ENCODE measurements at places on chromosomes 3 and 15.

- DNase-seq: no peak
These were observed 85.1 kb downstream of the LPP start for GRCh38 chr3:188239035-188239434.

DNA sequence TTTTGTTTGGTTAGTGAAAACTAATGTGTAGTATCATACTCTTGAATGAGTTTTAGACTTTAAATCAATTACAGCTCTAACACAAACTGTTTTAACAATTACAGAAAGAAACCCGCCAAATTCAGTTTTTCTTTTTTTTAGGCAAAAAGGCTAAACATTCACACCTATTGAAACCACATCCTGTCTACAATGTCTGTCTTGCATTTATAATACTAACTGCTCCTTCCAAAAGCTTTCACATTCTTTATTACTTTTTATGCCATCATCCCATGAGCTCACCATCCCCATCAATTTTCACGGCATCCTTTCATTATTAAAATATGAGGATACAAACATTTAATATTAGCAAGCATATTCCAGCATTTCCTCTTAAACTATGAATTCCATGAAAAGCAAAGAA is 593.3 kb downstream of the FOXP1 start:
- DNase-seq: no peak

DNA sequence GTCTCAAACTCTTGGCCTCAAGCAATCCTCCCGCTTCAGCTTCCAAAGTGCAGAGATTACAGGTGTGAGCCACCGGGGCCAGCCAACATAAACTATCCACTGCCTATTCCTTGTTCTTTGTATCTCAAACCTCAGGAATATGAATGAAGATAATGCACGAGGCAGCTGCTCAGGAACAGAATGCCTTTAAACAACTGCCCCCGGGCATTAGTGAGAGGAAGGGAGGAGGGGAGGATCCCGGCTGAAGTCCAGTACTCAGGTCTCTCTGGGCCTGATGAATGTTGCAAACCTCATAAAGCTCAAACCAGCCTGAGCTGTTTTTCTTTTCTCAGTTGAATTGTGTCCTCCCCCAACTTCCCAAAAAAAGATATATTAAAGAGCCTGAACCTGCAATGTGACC is 26.9 kb upstream of the MTMR14 start:
- no peak for DNase-seq

GRCh38 chr3:8762607-8763377 is 6.6 kb downstream of the OXTR start:
- no peak for DNase-seq

DNA sequence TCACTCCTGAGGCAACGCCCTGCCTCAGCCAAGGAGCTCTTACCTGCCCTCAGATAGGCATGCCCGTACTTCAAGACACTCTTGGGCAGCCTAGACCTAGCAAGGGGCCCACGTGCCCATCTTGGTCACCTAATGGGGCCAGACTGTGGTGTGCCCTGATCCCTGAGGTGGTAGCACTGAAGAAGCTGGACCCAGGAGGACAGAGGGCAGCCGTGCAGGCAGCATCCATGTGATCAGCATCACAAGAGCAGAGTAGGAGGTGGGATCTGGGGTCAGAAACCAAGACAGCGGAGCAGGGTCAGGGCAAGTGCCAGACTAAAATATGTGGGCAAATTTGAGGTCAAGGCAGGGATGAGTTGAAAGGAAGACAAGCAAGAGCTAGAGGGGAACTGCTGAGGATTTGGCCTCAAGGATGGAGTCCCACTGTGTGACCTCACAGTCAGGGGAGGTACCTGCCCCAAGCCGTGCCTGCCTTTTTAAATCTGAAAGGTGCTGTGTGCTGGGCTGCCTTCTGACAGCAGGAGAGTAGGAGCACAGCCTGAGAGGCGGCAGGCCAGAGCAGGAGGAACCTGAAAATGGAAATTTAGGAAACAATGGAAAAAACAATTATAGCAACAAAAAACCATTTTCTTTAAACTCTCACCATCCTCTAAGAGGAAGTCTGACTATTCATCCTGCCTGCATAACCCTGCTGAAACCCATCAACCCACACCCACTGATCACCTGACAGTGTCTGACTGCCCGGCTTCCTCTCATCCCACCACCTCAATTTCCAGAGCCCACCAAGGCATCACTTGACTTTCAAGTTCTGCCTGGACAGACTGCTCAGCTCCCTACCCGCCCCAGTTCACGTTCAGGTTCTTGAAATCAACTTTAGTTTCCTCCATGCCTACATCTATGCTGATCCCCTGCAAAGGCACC is 7.3 kb downstream of the ZBTB38 start:
- DNase-seq: no peak

DNA sequence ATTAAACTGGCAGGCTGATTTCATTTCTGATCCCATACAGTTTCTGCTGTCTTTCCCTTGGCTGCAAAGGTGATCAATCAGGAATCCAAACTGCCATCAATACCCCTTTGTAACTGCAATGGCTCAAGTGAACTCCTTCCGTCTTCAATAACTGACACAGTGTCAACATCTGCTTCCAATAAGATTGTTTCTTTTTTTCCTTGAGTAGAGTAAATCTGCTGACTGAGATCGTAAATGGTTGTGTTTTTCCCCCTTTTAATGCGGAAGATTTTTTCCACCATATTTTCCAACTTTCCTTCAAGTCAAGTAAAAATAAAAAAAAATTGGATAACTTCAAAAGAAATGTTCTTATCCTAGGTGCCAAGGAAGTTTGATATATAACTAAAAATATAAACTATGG is 48.7 kb downstream of the VGLL3 start:
- DNase-seq: no peak

All from NCI-H1417 (cell line).